ENCODE measurements at places on chromosomes 12 and 14.

DNA sequence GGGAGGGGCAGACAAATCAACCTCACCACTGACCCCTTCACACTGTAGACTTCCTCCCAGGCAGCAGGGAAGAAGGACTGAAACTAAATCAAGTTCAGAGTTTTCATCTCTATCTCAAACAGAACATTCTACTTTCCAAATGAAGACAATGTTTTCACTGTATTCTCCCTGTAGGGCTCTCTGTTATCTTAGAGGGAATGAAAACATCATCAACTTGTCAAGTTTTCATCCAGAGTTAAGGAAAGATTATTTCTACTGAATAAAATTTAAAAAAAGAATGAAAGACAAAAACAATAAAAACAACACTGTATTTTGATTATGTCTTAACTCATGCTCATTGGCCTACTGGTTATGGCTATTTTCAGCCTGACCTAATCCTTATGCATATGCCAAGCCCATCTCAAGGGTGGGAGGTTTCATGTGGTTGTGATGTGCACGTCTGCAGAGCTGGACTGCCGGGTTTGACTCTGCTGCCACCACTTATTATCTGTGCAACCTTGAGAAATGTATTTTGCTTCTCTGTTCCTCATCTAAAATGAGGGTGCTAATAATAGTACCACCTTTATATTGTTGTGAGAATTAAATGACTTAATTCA, 152.0 kb upstream of the AVPR1A start:
- DNase-seq = no peak

DNA sequence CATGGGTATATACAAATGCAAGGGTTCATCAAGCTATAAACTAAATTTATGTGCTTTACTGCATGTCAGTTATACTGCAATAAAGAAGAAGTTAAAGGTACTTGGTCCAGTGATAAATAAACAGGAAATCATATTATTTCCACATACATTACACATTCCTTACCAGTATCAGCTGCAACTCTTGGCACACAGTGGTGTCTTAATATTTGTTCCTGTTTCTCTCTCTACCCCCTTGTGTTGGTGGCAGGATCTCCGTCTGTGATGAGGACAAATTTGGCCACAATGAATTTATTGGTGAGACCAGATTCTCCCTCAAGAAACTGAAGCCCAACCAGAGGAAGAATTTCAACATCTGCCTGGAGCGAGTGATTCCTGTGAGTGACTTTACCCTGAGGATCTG, 19.2 kb upstream of the OAS1 start:
- no peak for DNase-seq

GRCh38 chr12:98509063-98509462, 6.3 kb upstream of the TMPO start:
- no peak for DNase-seq

GRCh38 chr14:77830692-77831091, 30.8 kb downstream of the ADCK1 start:
- no peak for DNase-seq

DNA sequence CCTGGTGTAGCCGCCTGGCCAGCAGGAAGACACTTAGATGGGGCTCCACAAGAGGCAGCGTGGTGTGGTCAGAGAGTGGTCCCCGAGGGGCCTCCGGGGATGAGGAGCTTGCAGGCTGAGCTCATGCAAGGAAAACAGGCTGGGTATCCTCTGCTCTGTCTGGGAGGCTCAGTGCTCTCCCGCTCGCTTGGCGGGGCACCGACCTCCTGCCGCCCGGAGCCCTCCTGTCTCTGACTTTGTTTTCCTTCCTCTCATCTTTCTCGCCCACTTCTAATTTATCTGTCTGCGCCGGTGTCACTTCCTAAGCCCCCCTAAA, 31.3 kb upstream of the DLK1 start:
- no peak for DNase-seq

DNA sequence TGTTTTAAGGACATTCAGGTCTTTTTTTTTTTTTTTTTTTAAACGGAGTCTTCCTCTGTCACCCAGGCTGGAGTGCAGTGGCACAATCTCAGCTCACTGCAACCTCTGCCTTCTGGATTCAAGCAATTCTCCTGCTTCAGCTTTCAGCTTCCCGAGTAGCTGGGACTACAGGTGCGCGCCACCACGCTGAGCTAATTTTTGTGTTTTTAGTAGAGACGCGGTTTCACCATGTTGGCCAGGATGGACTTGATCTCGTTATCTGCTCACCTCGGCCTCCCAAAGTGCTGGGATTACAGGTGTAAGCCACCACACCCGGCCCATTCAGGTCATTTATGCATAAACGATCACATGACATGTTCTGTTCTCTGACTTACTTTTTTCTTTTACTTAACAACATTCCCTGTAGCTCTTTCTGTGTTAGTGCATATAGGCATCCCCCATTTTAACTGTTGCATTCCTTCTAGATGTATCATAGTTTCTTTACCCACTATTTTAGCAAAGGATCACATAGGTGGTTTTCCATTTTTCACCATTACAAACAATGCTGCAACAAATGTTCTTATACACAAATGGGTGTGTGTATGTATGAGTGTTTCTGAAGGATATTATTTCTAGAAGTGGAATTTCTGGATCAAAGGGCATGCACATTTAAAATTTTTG, 74.2 kb downstream of the ARF6 start:
- DNase-seq = no peak
